Mammary epithelial cell (primary cell): ENCODE measurements at places on chromosomes 7 and 10.
A peak's percentile ranks its signal among the peaks of the same experiment; 100 is the strongest.

GRCh38 chr10:61937631-61938351 lies 36.3 kb downstream of the ARID5B start:
- DNase-seq: peak; percentile 53

DNA sequence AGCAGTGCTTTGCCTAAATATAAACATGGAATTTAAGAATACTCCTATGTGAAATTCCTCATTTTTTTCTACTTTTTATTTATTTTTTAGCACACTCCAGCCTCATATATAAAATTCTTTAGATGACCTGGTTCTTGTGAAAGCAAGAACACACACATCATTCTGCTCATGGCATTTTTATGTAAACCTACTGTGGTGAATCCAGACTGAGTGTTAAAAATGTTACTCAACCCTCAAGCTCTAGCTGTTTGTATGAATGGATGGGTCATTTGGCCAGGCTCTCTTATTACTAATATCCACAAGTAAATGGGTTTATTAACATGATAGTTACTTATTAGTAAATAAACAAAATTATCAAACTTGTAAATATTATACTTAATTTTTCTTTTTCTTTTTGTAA lies 551.7 kb upstream of the LRRN3 start:
- DNase-seq: peak; percentile 22

DNA sequence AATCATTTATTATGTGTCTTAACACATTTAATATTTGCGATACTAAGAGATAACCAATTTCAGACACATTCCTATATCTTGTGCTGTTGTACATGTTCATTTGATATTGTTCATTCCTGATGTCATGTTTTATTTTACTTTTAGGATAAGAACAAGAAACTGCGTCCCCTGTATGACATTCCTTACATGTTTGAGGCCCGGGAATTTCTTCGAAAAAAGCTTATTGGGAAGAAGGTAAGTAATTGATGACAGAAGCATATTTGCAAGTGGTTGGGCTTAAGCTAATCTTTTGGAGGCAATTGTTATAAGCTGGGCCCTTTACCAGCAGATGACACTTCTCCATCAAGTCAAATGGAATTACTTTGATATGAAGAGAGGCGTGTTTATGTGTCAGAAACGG lies 155.3 kb downstream of the SND1 start:
- no peak for DNase-seq

GRCh38 chr10:106338486-106338885 lies 826.0 kb downstream of the SORCS1 start:
- no peak for DNase-seq

- no peak for DNase-seq
Observed at GRCh38 chr7:26186364-26187311, 13.9 kb downstream of the HNRNPA2B1 start.
